Gastroesophageal sphincter (tissue), 4 donors: ENCODE measurements at places on chromosomes 5 and 9. TPM values are rescaled to one million over a fixed set of nuclear protein-coding genes. Genes with fewer than 3 reads are reported as not detected.

The KCTD16 gene
- total RNA-seq = 0.13 TPM

The G3BP1 gene
- 73.3 TPM for total RNA-seq

- ATAC-seq = no peak
Observed at GRCh38 chr5:6867712-6868111, 154.5 kb downstream of the TENT4A start.

- no peak for ATAC-seq
Observed at GRCh38 chr9:113299800-113300292, 3.3 kb downstream of the RNF183 start.

GRCh38 chr5:65252977-65253376, 228.7 kb downstream of the ADAMTS6 start:
- ATAC-seq = no peak
